ENCODE measurements at places on chromosomes 1 and 21. TPM values are rescaled to one million over a fixed set of nuclear protein-coding genes. Genes with fewer than 3 reads are reported as not detected.

DNA sequence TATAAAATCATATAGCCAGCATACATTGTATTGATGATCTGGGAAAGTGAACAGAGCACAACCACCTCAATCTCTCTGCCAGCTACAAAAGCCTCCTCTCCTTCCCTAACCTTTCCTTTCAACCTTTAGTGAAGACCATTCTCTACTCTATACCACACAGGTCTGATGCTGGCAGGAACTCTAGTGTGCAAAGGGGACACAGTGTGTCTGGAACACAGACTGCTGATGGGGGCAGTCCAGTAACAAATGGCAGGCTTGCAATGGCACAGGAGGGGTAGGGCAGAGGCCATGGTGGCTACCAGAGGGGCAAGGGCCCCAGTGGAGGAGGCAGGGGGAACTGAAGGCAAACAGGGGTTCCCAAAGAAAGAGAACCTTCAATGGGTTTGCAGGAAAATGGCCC lies 37.0 kb downstream of the CEP170 start:
- H3K4me3 ChIP-seq, result no peak overlapping the region
- peaks cover 3% of the 10 kb centered on the region for H3K4me1 ChIP-seq
- no peak overlapping the region for H3K27ac ChIP-seq

- peak overlapping the region; percentile 1 for H3K27ac ChIP-seq
- no peaks in the 10 kb centered on the region for H3K4me1 ChIP-seq
- no peaks in the 10 kb centered on the region for H3K27me3 ChIP-seq
- H3K4me3 ChIP-seq, result no peak overlapping the region
Measured at GRCh38 chr21:28283641-28284490, 708.8 kb downstream of the LTN1 start.

DNA sequence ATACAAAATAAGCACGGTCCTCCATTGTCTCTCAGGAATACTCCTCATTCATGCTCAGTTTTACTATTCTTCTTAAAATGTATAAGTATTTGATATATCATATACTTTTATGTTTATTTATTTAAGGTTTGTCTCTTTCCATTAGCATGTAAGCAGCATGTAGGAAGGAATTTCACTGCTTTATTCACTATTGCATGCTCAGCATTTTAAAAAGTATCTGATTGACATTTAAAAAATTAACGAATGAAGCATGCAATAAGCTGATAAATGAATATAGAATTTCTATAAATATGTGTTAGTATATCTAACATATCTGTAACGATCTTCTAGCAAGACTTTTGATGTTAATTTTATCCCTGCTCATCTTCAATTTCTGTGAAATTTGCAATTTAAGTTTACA lies 402.7 kb upstream of the BRINP3 start:
- DNase-seq, result no peak

GRCh38 chr1:11802973-11803885 lies 2.5 kb downstream of the MTHFR start:
- no peaks in the 10 kb centered on the region for H3K27me3 ChIP-seq
- peak overlapping the region; percentile 53 for H3K4me3 ChIP-seq

TRIM67 gene
- total RNA-seq, result not detected

DNA sequence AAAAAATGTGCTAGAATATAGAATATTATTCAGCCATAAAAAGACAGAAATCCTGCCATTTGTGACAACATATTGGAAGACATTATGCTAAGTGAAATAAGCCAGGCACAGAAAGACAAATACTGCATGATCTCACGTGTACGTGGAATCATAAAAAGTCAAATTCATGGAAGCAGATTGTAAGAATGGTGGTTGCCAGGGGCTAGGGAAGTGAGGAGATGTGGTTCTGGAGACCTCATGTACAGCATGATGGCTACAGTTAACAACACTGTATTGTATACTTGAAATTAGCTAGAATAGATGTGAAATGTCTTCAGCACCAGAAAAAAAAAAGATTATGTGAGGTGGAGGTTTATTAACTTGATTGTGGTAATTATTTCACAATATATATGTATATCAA lies 166.4 kb downstream of the ZZZ3 start:
- H3K4me3 ChIP-seq, result no peak overlapping the region
- H3K27ac ChIP-seq, result peak overlapping the region; percentile 94
- no peaks in the 10 kb centered on the region for H3K36me3 ChIP-seq
- no peaks in the 10 kb centered on the region for H3K27me3 ChIP-seq
- peaks cover 23% of the 10 kb centered on the region for H3K4me1 ChIP-seq

HYI gene
- 25.0 TPM for total RNA-seq
